ENCODE measurements at places on chromosomes 4 and X.

DNA sequence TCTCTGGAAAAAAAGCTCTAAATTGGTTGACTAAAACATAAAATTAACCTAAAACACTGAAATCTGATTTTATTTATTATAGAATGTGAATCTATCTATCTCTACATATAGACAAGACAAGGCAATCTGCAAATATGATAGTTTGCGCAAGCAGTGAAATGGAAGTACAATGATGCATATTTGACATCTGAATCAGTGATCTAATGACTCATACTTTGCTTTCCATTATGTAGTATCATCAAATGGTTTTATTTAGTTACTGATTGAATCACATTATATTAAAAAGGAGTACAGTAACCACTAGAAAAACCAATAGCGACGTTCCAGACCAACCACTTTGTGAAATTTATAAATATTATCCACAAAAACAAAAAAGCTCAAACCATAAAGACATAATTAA lies 1969.3 kb downstream of the PCDH7 start:
- no peak for DNase-seq

GRCh38 chr4:176258135-176258534 lies 10.9 kb downstream of the ASB5 start:
- DNase-seq: no peak

- DNase-seq: no peak
Observed at GRCh38 chr4:88411491-88412096, 32.9 kb downstream of the HERC6 start.

DNA sequence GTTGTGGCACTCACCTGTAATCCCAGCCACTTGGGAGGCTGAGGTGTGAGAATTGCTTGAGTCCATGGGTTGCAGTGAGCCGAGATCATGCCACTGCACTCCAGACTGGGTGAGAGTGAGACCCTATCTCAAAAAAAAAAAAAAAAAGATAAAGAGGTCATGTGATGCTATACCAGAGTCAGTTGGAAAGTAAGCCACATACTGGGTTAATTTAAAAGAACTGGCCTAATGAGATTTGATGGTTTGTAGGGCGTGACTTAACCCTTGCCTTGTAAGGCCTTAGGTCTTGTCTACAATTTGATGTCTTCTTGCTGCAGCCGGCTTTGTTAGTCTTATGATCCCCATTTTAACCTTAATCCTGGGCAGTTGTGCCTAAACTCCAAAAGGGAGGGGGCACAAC lies 5.2 kb downstream of the MGST2 start:
- no peak for DNase-seq

GRCh38 chr4:86247906-86248305 lies 111.9 kb downstream of the MAPK10 start:
- DNase-seq: no peak

DNA sequence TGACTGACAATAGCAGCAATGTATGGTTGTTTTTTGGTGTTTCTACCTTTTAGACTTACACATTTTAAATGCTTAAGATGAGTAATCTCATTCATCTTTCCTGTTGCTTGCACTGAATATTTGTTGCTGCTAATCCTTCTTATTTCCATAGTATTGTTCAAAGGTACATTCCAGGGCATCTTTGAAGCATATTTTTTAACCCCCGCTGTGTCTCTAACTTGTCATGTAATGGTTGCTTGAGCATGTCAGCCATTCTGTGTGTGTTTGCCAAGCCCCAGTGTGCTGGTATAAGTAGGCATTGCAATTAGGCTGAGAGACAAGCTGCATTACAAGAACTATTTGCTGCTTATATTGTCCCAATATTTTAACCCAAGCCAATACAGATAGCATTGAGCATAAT lies 87.9 kb downstream of the IL1RAPL1 start:
- DNase-seq: no peak

All from mesenchymal stem cell (in vitro differentiated cells and primary cell).